Fibroblast of lung (primary cell): ENCODE measurements at places on chromosomes 6 and 20. TPM values are rescaled to one million over a fixed set of nuclear protein-coding genes. Genes with fewer than 3 reads are reported as not detected.

Gene C2
- 16.8 and 27.2 TPM in 2 replicates for total RNA-seq

Gene LPIN3
- total RNA-seq: 3.1 and 5.1 TPM in 2 replicates

Gene CSTF1
- total RNA-seq: 28.8 and 31.2 TPM in 2 replicates

Gene CYP39A1
- 3.6 and 3.8 TPM in 2 replicates for total RNA-seq

Gene GRIK2
- under 0.01 and 0.33 TPM in 2 replicates for total RNA-seq

Gene MOG
- not detected in 2 replicates for total RNA-seq

Gene WFDC12
- total RNA-seq: not detected in 2 replicates

Gene SLC22A2
- total RNA-seq: not detected in 2 replicates

Gene TFAP2C
- not detected in 2 replicates for total RNA-seq

Gene BIRC7
- total RNA-seq: not detected in 2 replicates

Gene ZBTB46
- total RNA-seq: 2.8 and 4.5 TPM in 2 replicates

Gene NMBR
- total RNA-seq: under 0.01 TPM in 1 of 2 replicates, not detected in the other

Gene HLA-DOB
- total RNA-seq: under 0.01 and 0.26 TPM in 2 replicates

Gene PERP
- total RNA-seq: 12.8 and 39.3 TPM in 2 replicates

Gene CLPSL2
- total RNA-seq: not detected in 2 replicates

Gene RING1
- total RNA-seq: 30.6 and 33.1 TPM in 2 replicates

Gene GABRR1
- not detected in 2 replicates for total RNA-seq

Gene BMP6
- under 0.01 TPM in 2 replicates for total RNA-seq

Gene MUCL3
- not detected in 2 replicates for total RNA-seq

Gene MAS1
- not detected in 2 replicates for total RNA-seq

Gene HTR1B
- 0.17 TPM in 1 of 2 replicates, not detected in the other for total RNA-seq

Gene LINC00237
- total RNA-seq: not detected in 2 replicates

Gene CEP162
- total RNA-seq: 7.4 and 9.2 TPM in 2 replicates

Gene PTPRT
- not detected in 2 replicates for total RNA-seq

Gene EPHA7
- under 0.01 TPM in 1 of 2 replicates, not detected in the other for total RNA-seq

Gene NR2E1
- not detected in 2 replicates for total RNA-seq

Gene UNC5CL
- 0.17 and 0.26 TPM in 2 replicates for total RNA-seq

Gene PRIM2
- 35.2 and 59.9 TPM in 2 replicates for total RNA-seq

Gene SNAP25
- 1.5 and 4.5 TPM in 2 replicates for total RNA-seq

Gene OR2B6
- 0.17 TPM in 1 of 2 replicates, not detected in the other for total RNA-seq

Gene SEC23B
- total RNA-seq: 34.7 and 52.0 TPM in 2 replicates

Gene OXT
- not detected in 2 replicates for total RNA-seq

Gene FAM83D
- total RNA-seq: 15.2 and 21.3 TPM in 2 replicates

Gene SOBP
- total RNA-seq: 5.6 and 6.3 TPM in 2 replicates

Gene PSMB9
- 54.7 and 64.4 TPM in 2 replicates for total RNA-seq

Gene CST9
- not detected in 2 replicates for total RNA-seq

Gene SUMO4
- 1.0 and 2.1 TPM in 2 replicates for total RNA-seq

Gene KIAA1755
- 2.8 and 3.1 TPM in 2 replicates for total RNA-seq

Gene STX11
- 0.26 and 0.33 TPM in 2 replicates for total RNA-seq

Gene TPD52L1
- 41.0 and 41.1 TPM in 2 replicates for total RNA-seq

Gene BPIFB2
- total RNA-seq: not detected in 2 replicates

Gene GPR63
- 0.51 and 3.0 TPM in 2 replicates for total RNA-seq

Gene PLG
- total RNA-seq: not detected in 2 replicates

Gene PPP1R3G
- total RNA-seq: 2.1 and 3.3 TPM in 2 replicates

Gene COL9A3
- 0.17 and 1.3 TPM in 2 replicates for total RNA-seq

Gene VGLL2
- total RNA-seq: not detected in 2 replicates

Gene DUSP15
- total RNA-seq: not detected in 2 replicates

Gene CRYBG1
- total RNA-seq: 2.1 and 10.1 TPM in 2 replicates

Gene LGSN
- total RNA-seq: under 0.01 TPM in 1 of 2 replicates, not detected in the other

Gene GTSF1L
- total RNA-seq: not detected in 2 replicates

Gene DNAAF9
- total RNA-seq: 11.8 and 19.2 TPM in 2 replicates
